CD4-positive, alpha-beta T cell treated with Interleukin-1 beta for 1 hour (primary cell): ENCODE measurements at places on chromosomes 1 and 21.

DNA sequence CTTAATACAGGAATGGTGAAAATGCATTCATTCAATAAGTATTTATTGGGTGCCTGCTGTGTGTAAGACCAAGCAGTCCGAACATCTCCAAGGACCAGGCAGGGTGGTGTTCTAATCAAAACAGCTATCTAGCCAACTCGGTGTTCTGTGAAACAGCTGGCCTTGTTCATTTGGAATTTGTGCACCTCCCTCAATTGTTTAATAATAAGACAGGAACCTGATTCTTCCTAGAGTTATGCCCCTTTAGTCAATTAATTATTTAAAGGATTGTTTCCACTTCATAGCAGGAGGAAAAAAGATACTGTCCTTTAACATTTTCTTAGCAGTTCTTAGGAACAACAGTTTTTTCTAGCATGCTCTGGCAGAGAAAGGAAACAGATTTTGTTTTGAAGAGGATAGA is 30.4 kb downstream of the S100A10 start:
- no peak for DNase-seq

GRCh38 chr1:182688436-182689205 is 4.2 kb upstream of the RGS8 start:
- DNase-seq: no peak

GRCh38 chr1:52665006-52665941 is 32.3 kb downstream of the SHISAL2A start:
- no peak for DNase-seq

DNA sequence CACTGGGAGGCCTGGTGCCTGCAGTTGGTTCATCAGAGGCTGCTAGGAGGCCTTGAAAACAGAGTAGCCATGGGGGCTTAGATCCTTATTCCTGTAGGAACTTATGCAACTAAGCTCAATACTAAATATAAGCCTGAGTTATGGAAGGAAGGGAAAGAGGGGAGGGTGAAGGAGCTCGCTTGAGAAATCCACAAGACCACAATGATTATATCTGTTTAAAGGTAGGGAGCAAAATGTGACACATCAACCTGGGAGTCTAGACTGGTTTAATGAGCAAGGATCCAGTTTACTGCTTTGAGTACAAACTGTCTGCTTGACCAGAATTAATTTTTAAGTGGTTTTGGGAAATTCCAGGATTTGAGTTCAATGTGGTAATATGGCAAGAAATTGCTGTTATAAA is 20.4 kb upstream of the ANGPTL7 start:
- DNase-seq: no peak

DNA sequence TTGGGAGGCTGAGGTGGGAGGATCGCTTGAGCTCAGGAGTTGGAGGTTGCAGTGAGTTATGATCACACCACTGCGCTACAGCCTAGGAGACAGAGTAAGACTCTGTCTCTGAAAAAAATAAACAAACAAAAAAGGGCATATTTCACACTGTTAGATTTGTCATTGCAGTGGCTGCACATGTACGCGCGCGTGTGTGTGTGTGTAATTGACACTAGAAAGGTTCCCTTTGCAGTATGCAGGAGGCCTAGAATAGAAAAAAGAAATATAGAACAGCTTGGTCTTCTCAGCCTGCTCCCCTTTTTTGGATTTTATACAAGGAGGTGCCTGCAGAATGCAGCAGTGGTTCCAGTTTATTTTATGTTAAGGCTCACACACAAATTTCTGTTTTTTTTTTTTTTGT is 8.6 kb downstream of the MACO1 start:
- no peak for DNase-seq

DNA sequence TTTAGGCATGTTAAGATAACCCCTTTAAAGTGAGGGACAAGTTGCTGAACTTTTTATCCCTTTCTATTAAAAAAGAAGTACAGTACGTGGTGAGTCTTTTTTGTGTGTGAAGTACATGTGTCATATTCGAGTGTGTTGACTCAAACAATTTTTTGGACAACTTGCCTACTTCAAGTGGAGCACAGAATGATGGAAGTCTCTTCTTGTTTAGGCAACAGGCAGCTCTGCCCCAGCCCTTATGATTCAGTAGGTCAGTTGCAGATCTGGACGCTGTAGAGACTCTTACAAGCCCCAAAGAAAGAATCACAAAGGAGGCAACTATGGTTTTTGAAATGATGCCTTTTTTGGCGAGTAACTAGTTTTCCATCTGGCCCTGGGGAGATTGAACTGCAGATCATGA is 14.4 kb upstream of the ZFP69B start:
- DNase-seq: no peak

GRCh38 chr21:36699546-36700294 is 805 bp downstream of the SIM2 start:
- DNase-seq: no peak

DNA sequence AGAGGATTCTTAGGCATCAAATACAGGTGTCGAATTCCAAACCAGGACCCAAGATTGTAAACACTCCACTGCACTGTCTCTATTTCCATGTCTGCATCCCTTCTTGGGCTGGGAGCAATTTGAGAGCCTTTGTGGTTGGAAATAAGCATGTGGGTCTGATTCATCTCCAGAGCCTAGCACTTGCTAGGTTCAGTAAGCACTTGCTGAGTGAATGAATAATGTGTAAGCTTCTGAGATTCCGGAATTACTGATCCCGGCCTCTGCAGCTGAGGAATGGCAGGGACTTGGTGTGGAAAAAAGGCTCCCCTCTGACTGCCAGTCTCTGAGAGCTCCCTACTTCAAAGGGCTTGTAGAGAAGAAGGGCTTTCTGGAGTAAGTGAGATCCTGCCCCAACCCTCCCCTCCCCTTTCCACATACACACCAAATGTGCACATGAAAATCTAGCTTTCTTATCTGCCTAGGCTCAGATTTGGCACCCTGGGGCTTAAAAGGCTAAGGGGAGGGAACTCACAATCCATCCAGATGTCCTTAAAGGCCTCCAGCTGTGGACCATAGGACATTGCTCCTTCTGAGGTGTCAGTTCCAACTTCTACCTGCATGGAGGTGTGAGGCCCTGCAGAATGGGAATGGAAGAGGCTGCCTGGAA is 39.6 kb upstream of the TRABD2B start:
- DNase-seq: no peak

GRCh38 chr1:39401106-39401505 is 90.3 kb upstream of the BMP8A start:
- no peak for DNase-seq

DNA sequence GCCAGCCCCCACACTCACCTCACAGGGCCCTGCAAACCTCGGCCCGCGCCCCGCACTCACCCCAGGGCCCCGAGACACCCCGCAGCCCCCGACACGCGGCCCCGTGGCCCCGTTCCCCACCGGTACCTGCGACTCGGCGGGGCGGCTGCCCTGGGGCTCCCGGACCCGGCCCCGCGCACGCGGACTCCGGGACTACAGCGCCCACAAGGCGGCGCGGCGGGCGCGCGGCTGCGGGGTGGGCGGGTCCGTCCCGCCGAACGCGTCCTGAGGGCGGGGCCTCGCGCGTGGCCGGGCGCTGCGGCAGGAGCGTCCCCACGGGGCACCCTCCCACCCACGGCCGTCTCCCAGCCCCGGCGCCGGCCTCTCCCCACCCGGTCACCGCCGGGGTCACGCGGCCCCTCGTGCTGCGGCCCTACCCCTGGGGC is at the start of gene SLC19A1:
SLC19A1 (minus strand) TSS at position 199 of the 425 bp plus-strand sequence. CDS start 4,481 bp downstream, outside the sequence.
- peak; percentile 77 for DNase-seq

DNA sequence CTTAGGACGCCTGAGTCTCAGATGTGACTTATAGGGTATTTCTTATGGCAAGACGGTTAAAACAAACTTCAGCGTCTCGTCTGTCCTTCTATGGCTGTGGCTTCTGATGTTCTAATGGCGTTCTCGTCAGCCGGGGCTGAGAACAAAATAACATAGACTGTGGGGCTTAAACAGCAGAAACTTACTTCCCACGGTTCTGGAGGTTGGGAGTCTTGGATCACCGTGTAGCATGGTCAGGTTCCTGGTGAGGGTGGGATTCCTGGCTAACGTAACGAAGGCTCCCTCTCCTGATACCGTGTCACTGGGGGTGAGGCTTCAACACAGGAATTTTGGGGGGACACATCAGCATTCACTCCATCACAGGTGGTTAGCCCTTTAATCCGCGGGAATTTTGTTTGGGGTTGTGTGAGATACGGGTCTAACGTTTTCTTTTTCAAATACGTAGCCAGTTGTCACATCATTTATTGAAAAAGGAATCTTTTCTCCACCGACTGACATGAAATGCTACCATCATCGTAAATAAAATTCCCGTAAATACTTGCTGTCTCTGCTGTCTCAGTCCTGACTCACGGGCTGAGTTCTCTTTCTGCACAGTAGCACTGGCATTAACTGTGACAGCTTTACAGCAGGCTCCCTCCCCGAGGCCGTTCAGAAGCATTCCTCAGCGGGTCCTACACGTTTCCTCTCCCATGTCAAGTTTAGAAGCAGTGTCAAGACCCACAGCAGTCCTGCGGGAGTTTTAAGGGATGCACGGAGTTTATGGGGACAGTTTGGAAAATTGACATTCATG is 8.1 kb upstream of the POFUT2 start:
- no peak for DNase-seq

- DNase-seq: no peak
Observed at GRCh38 chr1:195113471-195113870, 1494.8 kb downstream of the KCNT2 start.

GRCh38 chr21:38228115-38228514 is 28.7 kb upstream of the KCNJ15 start:
- no peak for DNase-seq

DNA sequence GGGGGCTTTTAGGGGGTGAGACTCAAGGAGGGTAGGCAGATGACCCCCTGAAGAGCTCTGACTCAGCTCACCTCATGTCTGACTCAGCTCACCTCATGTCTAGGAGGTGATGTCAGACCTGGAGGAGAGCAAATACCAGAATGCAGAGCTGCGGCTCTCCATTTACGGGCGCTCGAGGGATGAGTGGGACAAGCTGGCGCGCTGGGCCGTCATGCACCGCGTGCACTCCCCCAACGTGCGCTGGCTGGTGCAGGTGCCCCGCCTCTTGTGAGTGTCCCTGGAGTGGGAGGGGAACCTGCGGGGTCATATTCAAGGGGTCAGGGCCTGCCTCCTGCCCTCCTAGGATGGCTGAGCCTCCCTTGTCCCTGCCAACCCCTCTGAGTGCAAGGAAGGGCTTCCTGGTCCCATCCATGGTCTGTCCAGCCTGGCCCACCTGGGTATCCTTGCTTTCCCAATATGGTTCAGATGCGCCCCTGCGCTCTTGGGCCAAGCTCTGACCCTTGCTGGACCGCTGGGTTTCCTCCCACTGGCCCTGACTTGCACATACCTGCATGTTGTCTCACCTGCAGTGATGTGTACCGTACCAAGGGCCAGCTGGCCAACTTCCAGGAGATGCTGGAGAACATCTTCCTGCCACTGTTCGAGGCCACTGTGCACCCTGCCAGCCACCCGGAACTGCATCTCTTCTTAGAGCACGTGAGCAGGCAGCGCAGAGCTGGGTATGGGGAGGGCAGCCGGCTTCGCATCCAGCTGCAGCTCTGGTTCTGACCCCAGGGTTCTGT is 9.1 kb downstream of the AMPD2 start:
- DNase-seq: no peak

DNA sequence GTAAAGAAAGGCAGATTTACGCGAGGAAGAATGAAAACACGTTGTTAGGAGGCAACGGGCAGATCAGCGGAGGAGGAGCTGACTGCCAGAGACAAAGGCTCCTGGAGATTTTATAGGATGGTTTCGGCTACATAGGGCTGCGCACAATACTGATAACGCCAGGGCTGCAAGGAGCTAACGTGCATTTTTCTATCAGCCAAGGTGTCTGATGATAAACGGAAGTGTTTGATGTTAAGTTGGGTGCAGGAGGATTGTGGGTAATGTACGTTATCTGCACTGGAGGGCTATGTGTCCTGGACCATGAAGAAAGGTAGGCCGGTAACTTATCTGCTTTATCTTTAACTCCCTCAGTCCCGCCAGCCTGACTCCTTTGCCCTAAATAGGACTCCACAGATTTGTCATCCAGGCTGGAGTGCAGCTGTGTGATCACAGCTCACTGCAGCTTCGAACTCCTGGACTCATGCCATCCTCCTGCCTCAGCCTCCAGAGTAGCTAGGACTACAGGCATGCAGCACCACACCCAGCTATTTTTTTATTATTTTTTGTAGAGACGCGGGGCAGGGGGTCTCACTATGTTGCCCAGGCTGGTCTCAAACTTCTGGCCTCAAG is 29.6 kb downstream of the SETD4 start:
- no peak for DNase-seq

DNA sequence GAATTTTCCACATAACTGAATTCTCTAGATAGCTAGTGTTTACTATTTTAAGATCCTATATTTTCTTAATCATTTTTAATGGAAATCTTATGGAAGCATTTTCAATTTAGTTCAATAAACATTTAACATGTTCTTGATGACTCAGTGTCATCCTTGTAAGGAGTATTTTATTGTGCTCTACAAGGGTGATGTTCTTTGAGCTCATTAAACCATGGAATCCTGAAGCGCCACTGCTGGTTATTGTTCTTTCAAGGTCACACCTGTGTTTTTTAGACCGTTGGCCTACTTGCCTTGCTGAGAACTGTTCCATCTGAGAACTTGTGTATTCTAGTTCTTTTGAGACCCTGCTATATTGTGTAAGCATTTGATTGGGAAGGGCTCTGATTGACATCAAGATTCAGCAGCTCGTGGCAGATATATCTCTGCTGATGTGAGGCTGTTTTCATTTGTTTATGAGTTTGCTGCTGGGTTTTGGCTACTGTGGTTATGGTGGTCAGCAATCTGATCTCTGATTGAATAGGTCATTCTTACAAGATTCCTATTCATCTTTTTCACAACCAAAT is 132.0 kb downstream of the GIPC2 start:
- DNase-seq: no peak

GRCh38 chr1:58784758-58785441 is 1.1 kb upstream of the JUN start:
- DNase-seq: peak; percentile 92

DNA sequence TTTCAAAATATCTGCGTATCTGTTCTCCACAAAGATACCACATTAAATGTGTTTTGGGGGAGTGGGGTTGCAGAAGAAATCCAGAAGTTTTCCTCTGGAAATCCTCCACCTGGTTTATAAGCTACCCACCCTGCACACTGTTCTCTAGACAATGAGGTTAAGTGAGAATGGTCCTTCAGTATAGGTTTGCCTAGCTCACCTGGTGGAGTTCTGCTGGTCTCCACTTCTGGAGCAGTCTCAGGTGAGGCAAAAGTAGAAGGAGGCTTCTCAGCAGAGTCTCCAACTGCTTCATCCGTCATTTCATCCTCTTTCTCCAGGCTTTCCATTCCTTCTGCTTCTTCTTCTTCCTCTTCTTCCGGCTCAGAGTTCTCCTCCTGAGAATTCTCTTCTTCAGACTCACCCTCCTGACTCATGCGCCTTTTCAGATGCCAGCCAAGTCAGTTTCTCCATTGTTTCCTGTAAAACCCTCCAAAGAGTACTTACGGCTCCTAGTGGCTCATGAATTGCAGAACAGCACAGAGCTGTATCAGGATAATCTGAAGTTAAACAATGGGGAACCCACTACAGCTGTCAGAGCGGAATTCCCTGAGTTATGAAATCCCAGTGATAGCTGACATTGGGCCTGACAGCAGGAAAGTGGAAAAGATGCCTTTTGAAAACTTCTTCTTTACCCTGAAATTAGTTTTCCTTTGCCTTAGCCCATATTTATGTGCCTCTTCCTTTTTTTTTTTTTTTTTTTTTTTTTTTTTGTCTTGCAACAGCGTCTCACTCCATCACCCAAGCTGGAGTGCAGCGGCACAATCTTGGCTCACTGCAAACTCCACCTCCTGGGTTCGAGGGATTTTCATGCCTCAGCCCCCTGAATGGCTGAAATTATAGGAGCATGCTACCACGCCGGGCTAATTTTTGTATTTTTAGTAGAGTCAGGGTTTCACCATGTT is 38.5 kb downstream of the MSTO1 start:
- no peak for DNase-seq

- DNase-seq: peak; percentile 1
Observed at GRCh38 chr1:192158181-192158580, at the start of gene RGS18. RGS18 (plus strand) TSS chr1:192158462; CDS start chr1:192158638, 176 bp downstream.
